ENCODE measurements at places on chromosomes 16 and 17. TPM values are rescaled to one million over a fixed set of nuclear protein-coding genes. Genes with fewer than 3 reads are reported as not detected.

DNA sequence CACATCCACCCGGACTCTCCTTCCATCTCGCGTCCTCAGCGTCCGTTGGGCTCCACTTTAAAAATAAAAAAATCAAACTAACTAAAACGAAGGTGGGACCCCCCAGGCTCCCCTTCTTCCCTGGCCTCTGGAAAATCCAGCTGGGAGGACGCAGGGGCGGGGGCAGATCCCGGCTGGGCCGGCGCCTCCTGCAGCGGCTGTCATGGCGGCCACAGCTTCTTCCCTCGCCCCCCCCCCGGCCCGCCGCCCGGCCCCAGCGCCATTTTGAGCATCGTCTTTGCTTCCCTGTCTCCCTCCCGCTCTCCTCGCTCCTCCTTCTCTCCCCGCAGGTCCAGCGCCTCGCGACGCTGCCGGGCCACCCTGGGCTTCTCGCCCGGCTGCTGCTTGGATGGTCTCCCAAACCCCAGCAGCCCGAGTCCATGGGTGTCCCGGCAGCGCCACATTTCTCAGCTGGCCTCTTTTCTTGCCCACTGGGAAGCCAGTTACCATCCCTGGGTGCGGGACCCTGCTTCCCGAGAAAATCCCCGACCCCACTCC is 3.3 kb downstream of the HOXB2 start:
- H3K4me3 ChIP-seq, result peak overlapping the region; percentile 73
- peak overlapping the region; percentile 91 for H3K27ac ChIP-seq
- peaks cover 54% of the 10 kb centered on the region for H3K27me3 ChIP-seq
- H3K4me1 ChIP-seq, result peaks cover 59% of the 10 kb centered on the region
- no peaks in the 10 kb centered on the region for H3K36me3 ChIP-seq
- no peak for DNase-seq

GRCh38 chr17:6915620-6916019 is 80.2 kb upstream of the ALOX12 start:
- no peaks in the 10 kb centered on the region for H3K36me3 ChIP-seq
- H3K4me1 ChIP-seq, result peaks cover 13% of the 10 kb centered on the region
- H3K4me3 ChIP-seq, result no peak overlapping the region
- peaks cover 31% of the 10 kb centered on the region for H3K27me3 ChIP-seq

TPSAB1 gene
- 13.0 TPM for total RNA-seq

- H3K4me3 ChIP-seq, result no peak overlapping the region
- no peak for DNase-seq
- no peaks in the 10 kb centered on the region for H3K27me3 ChIP-seq
- H3K36me3 ChIP-seq, result no peaks in the 10 kb centered on the region
Measured at GRCh38 chr16:54052271-54052670, 234.3 kb downstream of the IRX3 start.

- no peaks in the 10 kb centered on the region for H3K36me3 ChIP-seq
- H3K4me3 ChIP-seq, result no peak overlapping the region
- H3K27ac ChIP-seq, result no peak overlapping the region
Measured at GRCh38 chr17:75557075-75557851, 30.3 kb upstream of the MYO15B start.

- H3K4me1 ChIP-seq, result peaks cover 91% of the 10 kb centered on the region
- no peaks in the 10 kb centered on the region for H3K27me3 ChIP-seq
- H3K4me3 ChIP-seq, result no peak overlapping the region
- no peaks in the 10 kb centered on the region for H3K36me3 ChIP-seq
Measured at GRCh38 chr17:46126840-46127239, 66.4 kb downstream of the KANSL1 start.

GRCh38 chr16:10839279-10839666 is 20.7 kb upstream of the TVP23A start:
- DNase-seq, result no peak
- peaks cover 24% of the 10 kb centered on the region for H3K27me3 ChIP-seq
- no peak overlapping the region for H3K4me3 ChIP-seq
- no peaks in the 10 kb centered on the region for H3K36me3 ChIP-seq

GRCh38 chr17:79392598-79392997 is 218.3 kb downstream of the RBFOX3 start:
- H3K4me3 ChIP-seq, result no peak overlapping the region
- H3K4me1 ChIP-seq, result peaks cover 4% of the 10 kb centered on the region
- no peak overlapping the region for H3K27ac ChIP-seq
- no peaks in the 10 kb centered on the region for H3K36me3 ChIP-seq
- H3K27me3 ChIP-seq, result no peaks in the 10 kb centered on the region

DNA sequence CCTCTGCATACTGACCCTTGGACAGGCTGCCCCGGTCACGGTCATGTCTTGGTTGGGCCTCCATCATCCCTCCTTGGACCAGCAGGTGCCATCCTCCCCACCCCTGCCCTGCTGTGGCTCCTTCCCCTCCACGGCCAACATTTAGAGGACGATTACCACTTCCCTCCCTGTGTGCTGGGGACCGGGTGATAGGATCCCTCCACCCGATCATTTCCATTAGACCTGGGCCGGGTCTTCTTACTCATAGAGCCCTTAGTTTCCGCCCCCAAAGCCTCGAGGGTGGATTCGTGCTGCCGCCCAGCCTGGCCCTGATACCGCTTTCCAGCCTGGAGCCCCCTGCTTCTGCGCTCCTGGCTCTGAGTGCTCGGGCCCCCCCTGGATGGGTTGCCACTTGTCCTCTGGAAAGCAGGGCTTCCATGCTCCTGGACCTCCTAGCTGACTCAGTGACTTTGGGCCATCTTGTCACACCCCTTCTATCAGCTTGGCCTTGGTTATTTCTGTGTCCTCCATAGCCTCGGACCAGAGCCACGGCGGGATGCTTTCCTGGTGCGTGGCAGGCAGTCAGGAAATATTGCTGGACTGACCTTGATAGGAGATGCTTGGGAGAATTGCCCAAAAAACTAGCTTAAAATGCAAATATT is 171.4 kb downstream of the SEC14L1 start:
- no peak for DNase-seq
- H3K27me3 ChIP-seq, result no peaks in the 10 kb centered on the region
- peaks cover 79% of the 10 kb centered on the region for H3K4me1 ChIP-seq
- no peaks in the 10 kb centered on the region for H3K36me3 ChIP-seq

- no peak for DNase-seq
- H3K27ac ChIP-seq, result no peak overlapping the region
- peaks cover 23% of the 10 kb centered on the region for H3K4me1 ChIP-seq
- no peak overlapping the region for H3K4me3 ChIP-seq
Measured at GRCh38 chr16:15653227-15653626, 3.2 kb downstream of the NDE1 start.

DNA sequence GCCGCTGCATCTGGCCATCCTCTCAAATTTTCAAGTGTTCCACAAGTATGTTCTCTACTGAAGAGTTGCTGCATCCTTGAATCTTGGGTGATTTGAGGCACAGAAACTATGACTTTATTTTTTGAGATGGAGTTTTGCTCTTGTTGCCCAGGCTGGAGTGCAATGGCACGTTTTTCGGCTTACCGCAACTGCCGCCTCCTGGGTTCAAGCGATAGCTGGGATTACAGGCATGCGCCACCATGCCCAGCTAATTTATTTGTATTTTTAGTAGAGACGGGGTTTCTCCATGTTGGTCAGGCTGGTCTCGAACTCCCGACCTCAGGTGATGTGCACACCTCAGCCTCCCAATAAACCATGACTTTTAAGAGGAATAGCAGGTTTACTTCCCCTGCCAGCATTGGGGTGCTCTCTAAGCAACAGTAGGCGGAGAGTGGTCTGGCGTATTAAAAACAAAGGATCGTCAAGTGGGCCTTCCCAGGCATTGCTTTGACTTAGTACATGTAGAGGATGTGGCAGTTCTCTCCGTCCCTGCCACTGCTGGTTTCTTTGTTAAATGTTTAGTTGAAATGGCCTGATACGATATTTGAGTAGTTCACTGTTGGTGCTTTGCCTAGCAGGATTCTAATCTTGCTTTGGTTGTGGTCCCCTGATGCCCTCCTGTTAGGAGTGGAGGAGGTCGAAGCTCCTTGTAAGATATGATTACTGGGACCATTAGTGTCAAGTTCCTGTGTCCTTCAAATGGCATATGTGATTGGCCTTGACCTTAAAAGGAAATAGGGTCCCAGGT is 9.5 kb downstream of the PYCARD start:
- peaks cover 4% of the 10 kb centered on the region for H3K4me1 ChIP-seq
- H3K36me3 ChIP-seq, result peaks cover 96% of the 10 kb centered on the region
- DNase-seq, result no peak
- H3K27ac ChIP-seq, result no peak overlapping the region
- H3K27me3 ChIP-seq, result no peaks in the 10 kb centered on the region

- H3K36me3 ChIP-seq, result peaks cover 26% of the 10 kb centered on the region
- H3K27me3 ChIP-seq, result no peaks in the 10 kb centered on the region
- no peak for DNase-seq
- peaks cover 11% of the 10 kb centered on the region for H3K4me1 ChIP-seq
- H3K27ac ChIP-seq, result peak overlapping the region; percentile 6
- H3K4me3 ChIP-seq, result no peak overlapping the region
Measured at GRCh38 chr17:279776-280175, 72.8 kb downstream of the RPH3AL start.

GRCh38 chr17:66814570-66814969 is 20.3 kb upstream of the CACNG5 start:
- H3K4me3 ChIP-seq, result no peak overlapping the region
- no peaks in the 10 kb centered on the region for H3K36me3 ChIP-seq
- no peak overlapping the region for H3K27ac ChIP-seq
- no peaks in the 10 kb centered on the region for H3K4me1 ChIP-seq

- peaks cover 33% of the 10 kb centered on the region for H3K4me1 ChIP-seq
- H3K36me3 ChIP-seq, result no peaks in the 10 kb centered on the region
- peak overlapping the region; percentile 58 for H3K4me3 ChIP-seq
- H3K27me3 ChIP-seq, result peaks cover 47% of the 10 kb centered on the region
- peak; percentile 82 for DNase-seq
Measured at GRCh38 chr16:1991948-1992703, 2.4 kb downstream of the SYNGR3 start.

ANKRD40CL gene
- total RNA-seq, result not detected

- H3K27ac ChIP-seq, result no peak overlapping the region
- no peaks in the 10 kb centered on the region for H3K27me3 ChIP-seq
- no peak overlapping the region for H3K4me3 ChIP-seq
- H3K4me1 ChIP-seq, result peaks cover 5% of the 10 kb centered on the region
- no peaks in the 10 kb centered on the region for H3K36me3 ChIP-seq
- no peak for DNase-seq
Measured at GRCh38 chr17:27264068-27264812, 29.7 kb upstream of the WSB1 start.

DNA sequence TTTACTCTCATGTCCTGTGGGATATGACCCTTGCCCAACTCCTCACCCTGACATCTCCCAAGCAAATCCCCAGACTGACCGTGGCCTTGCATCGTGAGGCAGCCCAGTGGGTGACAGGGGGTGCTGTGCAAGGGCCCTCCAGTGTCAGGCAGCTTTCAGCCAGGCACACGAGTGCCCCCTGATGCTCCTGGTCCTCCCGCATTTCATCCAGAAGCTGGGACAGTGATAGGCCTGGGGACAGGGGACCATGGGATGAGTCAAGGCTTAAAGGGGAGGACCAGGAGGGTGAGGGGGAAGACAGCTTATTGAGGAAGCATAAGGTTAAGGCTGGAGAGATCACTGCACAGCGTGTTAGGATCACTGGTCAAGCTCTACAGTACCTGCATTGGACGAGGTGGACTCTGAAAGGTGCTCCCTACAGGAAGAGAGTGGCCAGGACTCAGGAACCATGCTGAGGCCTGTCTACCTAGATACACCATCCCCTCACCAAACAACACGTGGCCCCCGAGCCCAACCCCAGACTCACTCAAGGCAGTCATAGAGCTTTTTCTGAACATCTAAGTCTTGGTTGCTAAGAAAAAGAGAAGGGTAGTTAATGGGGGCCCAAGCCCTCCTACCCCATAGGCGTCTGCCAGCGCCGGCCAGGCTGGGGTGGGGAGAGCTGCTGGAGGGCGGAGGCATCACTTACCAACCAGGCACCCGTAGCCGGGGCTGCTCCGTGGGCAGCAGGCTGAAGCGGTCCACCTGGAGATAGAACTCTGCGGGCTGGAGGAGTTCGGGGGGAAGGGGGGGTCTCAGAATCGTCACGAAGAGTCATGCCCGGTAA is 998 bp downstream of the ACD start:
- peaks cover 17% of the 10 kb centered on the region for H3K4me1 ChIP-seq
- peak overlapping the region; percentile 82 for H3K4me3 ChIP-seq
- H3K36me3 ChIP-seq, result peaks cover 6% of the 10 kb centered on the region
- DNase-seq, result no peak

TBX2 gene
- 2.2 TPM for total RNA-seq

- H3K4me3 ChIP-seq, result no peak overlapping the region
- no peak overlapping the region for H3K27ac ChIP-seq
- no peaks in the 10 kb centered on the region for H3K27me3 ChIP-seq
- DNase-seq, result no peak
- no peaks in the 10 kb centered on the region for H3K4me1 ChIP-seq
Measured at GRCh38 chr16:88144028-88144511, 192.8 kb downstream of the BANP start.

- H3K36me3 ChIP-seq, result no peaks in the 10 kb centered on the region
- no peaks in the 10 kb centered on the region for H3K4me1 ChIP-seq
- no peak overlapping the region for H3K4me3 ChIP-seq
- no peak overlapping the region for H3K27ac ChIP-seq
- H3K27me3 ChIP-seq, result no peaks in the 10 kb centered on the region
- DNase-seq, result no peak
Measured at GRCh38 chr16:23858542-23858941, 22.8 kb downstream of the PRKCB start.

DNA sequence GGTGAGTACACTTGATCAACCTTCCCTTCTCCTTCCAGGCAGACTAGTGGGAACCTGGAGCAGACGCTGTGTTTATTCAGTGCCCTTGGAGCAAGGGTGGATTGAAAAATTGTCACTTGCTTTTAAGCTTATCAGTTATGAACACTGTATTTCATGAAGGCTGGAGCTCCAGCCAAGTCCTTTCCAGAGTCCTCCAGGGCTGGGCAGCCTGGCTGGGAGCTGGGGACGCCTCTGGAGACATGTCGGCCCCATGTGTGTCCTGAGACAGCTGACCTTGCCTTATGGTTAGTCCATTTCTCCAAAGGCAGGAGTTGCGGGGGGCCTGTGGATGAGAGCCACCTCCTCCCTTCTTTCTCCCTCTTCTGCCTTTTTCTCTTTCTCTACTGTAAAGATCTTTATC is 67.0 kb downstream of the RAP1GAP2 start:
- H3K27ac ChIP-seq, result no peak overlapping the region
- no peaks in the 10 kb centered on the region for H3K36me3 ChIP-seq
- no peak for DNase-seq
- no peaks in the 10 kb centered on the region for H3K27me3 ChIP-seq

Data from esophagus squamous epithelium (tissue), 5 donors.